ENCODE measurements at places on chromosomes 12 and 14. TPM values are rescaled to one million over a fixed set of nuclear protein-coding genes. Genes with fewer than 3 reads are reported as not detected.

ETFRF1 gene
- 61.0 TPM for polyA plus RNA-seq

DNA sequence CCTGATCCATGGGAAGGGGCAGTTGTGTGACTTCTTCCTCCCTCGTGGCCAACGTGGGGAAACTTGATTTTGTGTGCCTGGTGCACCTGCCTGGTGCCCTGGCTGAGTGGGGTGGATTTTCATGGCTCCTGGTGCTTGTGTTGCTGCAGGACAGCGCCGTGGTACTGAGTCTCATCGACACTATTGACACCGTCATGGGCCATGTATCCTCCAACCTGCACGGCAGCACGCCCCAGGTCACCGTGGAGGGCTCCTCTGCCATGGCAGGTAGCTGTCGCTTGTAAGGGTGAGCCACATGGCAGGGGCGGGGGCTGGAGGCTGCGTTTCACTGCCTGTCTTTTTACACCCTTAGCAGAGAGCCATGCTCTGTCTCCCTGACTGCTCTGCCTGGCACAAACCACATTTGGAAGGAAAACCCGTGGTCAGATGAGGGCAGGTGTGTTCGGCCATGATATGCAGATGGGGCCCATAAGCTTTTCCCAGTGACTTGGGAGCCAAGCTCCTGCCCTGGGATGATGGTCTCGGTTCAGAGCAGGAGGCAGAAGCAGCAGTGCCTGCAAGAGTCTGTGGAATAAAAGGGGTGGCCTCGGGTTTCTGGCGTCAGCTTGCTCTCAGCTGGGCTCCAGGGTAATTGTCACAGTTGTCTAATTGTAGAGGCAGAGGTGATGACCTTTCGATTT lies 49.5 kb downstream of the ADGRD1 start:
- DNase-seq: no peak

IRAK3 gene
- polyA plus RNA-seq: 3.4 TPM

GPX2 gene
- polyA plus RNA-seq: 26.6 TPM

CLEC6A gene
- polyA plus RNA-seq: not detected
